ENCODE measurements at places on chromosomes 4 and X.

- no peak for DNase-seq
Observed at GRCh38 chr4:102647117-102647516, 113.7 kb downstream of the MANBA start.

DNA sequence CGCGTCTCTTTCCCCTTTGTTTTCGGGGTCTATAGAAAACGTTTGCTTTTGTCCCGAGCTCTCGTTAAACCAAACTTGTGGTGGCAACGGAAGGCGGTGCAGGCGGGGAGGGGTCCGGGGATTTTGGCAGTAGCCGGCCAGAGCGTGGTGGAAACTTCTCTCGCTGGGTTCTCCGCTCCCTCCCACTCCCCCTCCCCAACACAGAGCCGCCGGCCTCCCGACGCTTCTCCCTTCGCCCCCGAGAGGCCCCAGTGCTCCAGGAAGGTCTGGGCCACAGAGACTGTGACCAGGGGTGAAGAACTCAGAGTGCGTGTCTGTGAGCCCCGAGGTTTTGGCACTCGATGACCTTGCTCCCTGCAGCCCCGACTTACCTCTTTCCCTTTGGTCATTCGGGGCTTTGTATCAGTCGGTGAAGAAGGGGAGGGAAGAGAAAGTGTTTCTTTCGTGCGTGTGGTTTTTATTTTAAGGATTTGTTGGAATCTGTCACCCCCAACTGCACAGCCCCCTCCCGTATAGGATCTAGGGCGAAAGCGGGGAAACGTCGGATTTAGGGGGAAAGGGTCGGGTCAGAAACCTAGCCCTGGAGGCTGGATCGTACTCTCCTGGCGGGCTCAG is 9.0 kb upstream of the BCOR start:
- no peak for DNase-seq

- no peak for DNase-seq
Observed at GRCh38 chrX:109270580-109271484, 211.1 kb downstream of the GUCY2F start.

- DNase-seq = no peak
Observed at GRCh38 chr4:10285028-10285427, 168.4 kb upstream of the WDR1 start.

GRCh38 chrX:150465881-150466775 is 102.3 kb upstream of the MTM1 start:
- DNase-seq = no peak

- peak; percentile 77 for DNase-seq
Observed at GRCh38 chrX:153476666-153477363, 6.4 kb upstream of the HAUS7 start.

GRCh38 chrX:5549512-5549911 is 679.2 kb downstream of the NLGN4X start:
- peak; percentile 0 for DNase-seq

Data from hindlimb muscle (tissue), 1 donor.